ENCODE measurements at places on chromosomes 2 and 18.

- no peak for ATAC-seq
Observed at GRCh38 chr2:176114930-176115625, 1.5 kb upstream of the HOXD10 start.

- no peak for ATAC-seq
Observed at GRCh38 chr2:239362507-239362906, 38.3 kb downstream of the HDAC4 start.

DNA sequence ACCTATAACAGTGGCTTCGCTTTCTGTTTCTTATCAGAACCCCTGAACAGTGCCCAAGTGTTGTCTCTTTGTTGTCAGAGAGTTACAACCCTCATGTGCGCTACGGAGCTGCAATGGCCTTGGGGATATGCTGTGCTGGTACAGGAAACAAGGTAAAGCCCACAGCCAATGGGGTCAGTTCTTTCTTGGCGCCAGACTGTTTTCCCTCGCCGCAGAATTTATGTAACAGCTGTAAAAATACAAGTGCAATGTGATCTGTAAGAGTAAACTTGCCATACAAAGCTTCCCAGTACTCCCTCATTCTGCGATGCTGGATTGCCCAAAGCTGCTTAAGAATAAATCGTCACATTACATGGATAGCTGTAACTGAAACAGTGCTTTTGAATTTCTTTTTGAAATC, 13.9 kb upstream of the HTR2B start:
- ATAC-seq, result no peak

DNA sequence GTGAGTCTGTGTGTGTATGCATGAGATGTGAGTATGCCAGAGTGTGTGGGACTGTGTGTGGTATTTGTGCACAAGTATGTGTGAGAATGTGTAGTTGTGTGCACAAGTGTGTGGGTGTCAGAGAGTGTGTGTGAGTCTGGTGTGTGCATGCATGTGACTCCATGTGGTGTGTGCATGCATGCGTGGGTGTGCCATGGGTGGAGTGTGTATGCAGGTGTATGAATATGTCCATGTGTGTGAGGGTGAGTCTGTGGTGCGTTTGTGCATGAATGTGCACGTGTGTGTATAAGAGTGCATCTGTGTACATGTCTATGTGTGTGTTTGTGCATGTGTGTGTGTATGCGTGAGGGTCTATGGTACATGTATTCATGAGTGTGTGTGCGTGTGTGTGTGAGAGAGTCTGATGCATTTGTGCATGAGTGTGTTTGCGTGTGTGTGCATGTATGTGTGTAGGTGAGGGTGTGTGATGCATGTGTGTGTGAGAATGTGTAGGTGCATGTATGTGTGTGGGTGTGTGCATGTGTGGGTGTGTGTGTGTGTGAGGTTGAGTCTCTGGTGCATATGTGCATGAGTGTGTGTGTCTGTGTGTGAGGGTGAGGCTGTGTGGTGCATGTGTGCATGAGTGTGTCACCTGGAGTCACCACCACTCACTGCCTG, 226.8 kb downstream of the LDLRAD4 start:
- ATAC-seq, result no peak

GRCh38 chr18:53644799-53645471, 579.5 kb downstream of the MBD2 start:
- no peak for ATAC-seq

GRCh38 chr2:176158186-176158591, 1.1 kb downstream of the HOXD3 start:
- no peak for ATAC-seq

- no peak for ATAC-seq
Observed at GRCh38 chr2:2272841-2273240, 58.2 kb downstream of the MYT1L start.

DNA sequence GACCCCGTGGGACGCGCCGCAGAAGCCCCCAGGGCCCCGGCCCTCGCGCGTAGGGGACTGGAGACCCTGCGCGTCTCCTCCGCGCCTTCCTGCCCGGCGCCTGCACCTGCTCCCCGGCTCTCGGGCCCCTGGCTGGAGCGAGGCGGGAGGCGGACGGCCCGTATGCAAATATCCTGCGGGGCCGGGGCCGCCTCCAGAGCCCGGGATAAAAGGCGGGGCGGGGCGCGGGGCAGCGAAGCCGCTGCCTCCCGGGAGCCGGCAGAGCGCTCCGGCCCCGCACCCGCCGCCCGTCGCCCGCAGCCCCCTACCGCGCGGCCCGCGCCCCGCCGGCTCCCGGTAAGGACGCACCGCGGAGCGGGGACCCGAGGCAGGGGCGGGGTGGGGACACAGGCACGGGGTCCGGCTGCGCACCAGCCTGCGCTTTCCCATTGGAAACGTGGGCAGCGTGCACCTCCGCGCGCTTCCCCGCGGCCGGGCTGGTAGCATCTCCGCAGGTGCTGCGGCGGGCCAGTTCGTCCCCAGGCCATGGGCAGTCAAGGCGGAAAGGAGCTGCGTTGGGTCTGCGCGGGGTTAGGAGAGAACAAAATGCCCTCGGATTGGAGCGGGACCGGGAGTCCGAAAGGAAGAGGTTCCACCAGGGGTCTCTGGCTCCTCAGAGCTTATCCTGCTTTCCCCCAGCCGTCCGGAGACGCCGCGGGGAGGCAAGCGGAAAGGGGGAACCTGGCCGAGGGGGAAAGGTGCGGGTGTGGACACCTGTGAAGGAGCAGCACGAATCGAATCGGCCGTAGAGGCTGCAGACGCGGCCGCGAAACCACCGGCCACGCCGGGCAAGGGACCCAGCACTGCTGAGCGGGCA, at the start of gene ATP6V1C2:
TSS of gene ATP6V1C2 (plus strand) at position 235 of the 856 bp plus-strand sequence. CDS start 1,220 bp downstream, outside the sequence.
- peak; percentile 78 for ATAC-seq

GRCh38 chr2:240891492-240892340, 4.2 kb downstream of the MAB21L4 start:
- no peak for ATAC-seq

- no peak for ATAC-seq
Observed at GRCh38 chr18:51563396-51563795, 365.9 kb upstream of the MEX3C start.

GRCh38 chr2:25000036-25000435, 28.3 kb upstream of the DNAJC27 start:
- ATAC-seq, result no peak

GRCh38 chr2:120712180-120712681, 23.4 kb upstream of the GLI2 start:
- no peak for ATAC-seq

GRCh38 chr2:121400201-121400600, 115.2 kb upstream of the TFCP2L1 start:
- no peak for ATAC-seq

- ATAC-seq, result no peak
Observed at GRCh38 chr2:169315357-169315756, 47.0 kb downstream of the LRP2 start.

DNA sequence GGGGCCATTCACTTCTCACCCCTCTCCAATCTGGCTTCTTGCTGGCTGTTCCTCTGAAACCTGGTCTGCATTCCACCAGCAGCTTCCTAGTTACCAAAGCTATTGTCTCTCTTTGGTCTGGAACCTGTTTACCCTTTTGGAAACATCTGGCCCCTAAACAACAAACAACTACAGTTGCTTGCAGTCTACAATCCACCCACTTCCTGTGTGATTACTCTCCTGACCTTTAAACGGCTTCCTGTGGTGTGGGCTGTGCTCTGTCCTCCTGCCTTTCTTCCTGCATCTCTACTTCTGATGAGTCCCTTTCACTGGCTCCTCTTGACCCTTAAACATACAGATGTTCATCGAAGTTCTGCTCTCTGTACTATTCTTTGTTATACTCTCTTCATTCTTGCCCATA, 303.8 kb downstream of the TDRD15 start:
- ATAC-seq, result no peak

GRCh38 chr2:136205615-136206014, 87.7 kb upstream of the CXCR4 start:
- no peak for ATAC-seq

DNA sequence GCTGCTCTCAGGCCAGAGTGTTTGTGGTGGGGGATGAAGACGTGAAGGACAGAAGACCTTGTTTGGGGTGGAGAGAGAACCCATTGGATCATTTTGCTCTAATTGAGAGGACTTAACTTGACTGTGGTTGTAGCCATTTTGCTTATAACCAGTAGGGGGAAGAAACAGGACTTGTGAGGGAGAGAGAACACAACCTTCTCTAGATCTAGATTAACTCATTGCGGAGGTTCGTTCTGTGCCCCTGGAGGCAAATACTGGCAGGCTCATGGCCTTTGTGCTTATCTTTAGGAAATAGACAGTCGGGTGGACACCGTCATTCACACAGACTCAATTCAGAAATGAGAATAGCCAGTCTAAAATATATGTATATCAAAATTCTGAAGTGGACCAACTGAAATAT, 147.0 kb upstream of the LHCGR start:
- ATAC-seq, result no peak

- ATAC-seq, result no peak
Observed at GRCh38 chr2:241837197-241837965, 21.3 kb downstream of the PDCD1 start.

GRCh38 chr2:240519396-240520129, 38.2 kb downstream of the ANKMY1 start:
- ATAC-seq, result no peak

GRCh38 chr2:73487112-73487657, 101.5 kb downstream of the ALMS1 start:
- no peak for ATAC-seq

GRCh38 chr2:64913357-64913869, 75.8 kb upstream of the SLC1A4 start:
- no peak for ATAC-seq
